ENCODE measurements at places on chromosomes 2 and 18. TPM values are rescaled to one million over a fixed set of nuclear protein-coding genes. Genes with fewer than 3 reads are reported as not detected.

GRCh38 chr2:47134386-47135090, 20.6 kb downstream of the STPG4 start:
- no peak for DNase-seq

MDH1B gene
- total RNA-seq: 0.55 TPM

- no peaks in the 10 kb centered on the region for H3K36me3 ChIP-seq
- H3K27me3 ChIP-seq: no peaks in the 10 kb centered on the region
- DNase-seq: peak; percentile 87
- peak within 1 kb of the TSS; percentile 96 for H3K27ac ChIP-seq
- peaks cover 33% of the 10 kb centered on the region for H3K4me1 ChIP-seq
Measured at GRCh38 chr2:24360050-24360962, at the start of gene ITSN2. TSS of gene ITSN2 (minus strand) at chr2:24360536. CDS start at chr2:24328082, 32,454 bp downstream.

DNA sequence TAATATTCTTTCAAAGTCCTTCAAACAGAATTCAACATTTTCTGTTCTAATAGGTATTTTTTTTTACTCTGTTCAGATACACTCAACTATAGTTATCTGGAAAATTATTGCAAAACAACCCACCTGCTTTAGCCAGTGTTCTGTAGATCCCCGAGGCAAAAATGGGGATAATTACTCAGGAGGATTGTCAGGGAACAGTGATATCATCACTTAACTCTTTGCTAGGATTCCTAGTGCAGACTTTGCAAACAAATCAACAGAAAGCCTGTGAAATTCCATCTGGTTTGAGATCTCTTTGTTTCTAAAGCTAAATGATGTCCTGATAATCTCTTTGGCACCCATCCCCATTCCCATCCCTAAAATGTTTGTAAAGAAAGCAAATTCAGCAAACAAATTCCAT, 413.6 kb upstream of the MEIS1 start:
- no peaks in the 10 kb centered on the region for H3K27me3 ChIP-seq
- H3K36me3 ChIP-seq: no peaks in the 10 kb centered on the region
- DNase-seq: no peak
- H3K27ac ChIP-seq: no peak overlapping the region
- H3K4me1 ChIP-seq: no peaks in the 10 kb centered on the region
- H3K4me3 ChIP-seq: no peak overlapping the region

- no peaks in the 10 kb centered on the region for H3K4me1 ChIP-seq
- no peaks in the 10 kb centered on the region for H3K36me3 ChIP-seq
- no peaks in the 10 kb centered on the region for H3K27me3 ChIP-seq
- no peak overlapping the region for H3K27ac ChIP-seq
- no peak overlapping the region for H3K4me3 ChIP-seq
- DNase-seq: no peak
Measured at GRCh38 chr2:99845296-99845695, 297.1 kb downstream of the AFF3 start.

- H3K4me3 ChIP-seq: no peak overlapping the region
- H3K36me3 ChIP-seq: no peaks in the 10 kb centered on the region
- H3K27me3 ChIP-seq: no peaks in the 10 kb centered on the region
Measured at GRCh38 chr2:230050136-230050535, 18.6 kb downstream of the SLC16A14 start.

- no peak overlapping the region for H3K4me3 ChIP-seq
- no peaks in the 10 kb centered on the region for H3K4me1 ChIP-seq
- no peak for DNase-seq
- H3K36me3 ChIP-seq: no peaks in the 10 kb centered on the region
- H3K27me3 ChIP-seq: no peaks in the 10 kb centered on the region
Measured at GRCh38 chr2:17620841-17621240, 80.3 kb downstream of the VSNL1 start.

- DNase-seq: no peak
- no peak overlapping the region for H3K4me3 ChIP-seq
- no peaks in the 10 kb centered on the region for H3K36me3 ChIP-seq
- no peak overlapping the region for H3K27ac ChIP-seq
- no peaks in the 10 kb centered on the region for H3K27me3 ChIP-seq
Measured at GRCh38 chr2:122157158-122157557, 401.7 kb downstream of the TSN start.

DNA sequence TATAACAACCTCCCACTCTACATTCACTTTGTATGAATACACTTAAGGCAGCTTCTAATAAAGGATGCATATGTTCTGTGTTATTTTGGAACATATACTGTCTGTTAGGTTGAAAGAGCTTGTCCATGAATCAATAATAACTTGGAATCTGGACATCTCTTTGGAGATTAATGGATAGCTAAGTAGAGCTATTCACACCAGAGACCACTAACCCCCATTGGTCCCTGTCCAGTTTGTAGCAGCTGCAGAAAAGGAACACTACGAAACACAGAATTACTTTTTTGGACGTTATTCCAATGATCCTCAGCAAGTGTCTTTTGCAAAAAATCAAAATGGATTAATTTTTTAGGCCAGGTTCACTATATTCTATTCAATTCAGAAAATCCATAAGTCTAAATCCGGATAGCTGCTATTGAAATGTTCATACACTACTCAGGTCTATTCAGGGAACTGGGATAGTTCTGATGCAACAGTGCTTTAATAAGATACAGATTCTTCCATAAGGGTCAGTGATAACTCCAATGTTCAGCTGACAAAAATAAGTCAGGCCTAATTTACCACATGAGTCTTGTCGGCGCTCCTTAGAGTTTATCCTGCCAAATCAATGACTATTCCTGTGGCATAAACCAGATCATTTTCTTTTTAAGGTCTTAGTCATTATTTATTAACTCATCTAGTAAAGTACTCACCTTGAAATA, 44.2 kb downstream of the NRXN1 start:
- no peaks in the 10 kb centered on the region for H3K36me3 ChIP-seq
- DNase-seq: no peak
- no peak overlapping the region for H3K27ac ChIP-seq
- no peaks in the 10 kb centered on the region for H3K4me1 ChIP-seq
- H3K4me3 ChIP-seq: no peak overlapping the region

DNA sequence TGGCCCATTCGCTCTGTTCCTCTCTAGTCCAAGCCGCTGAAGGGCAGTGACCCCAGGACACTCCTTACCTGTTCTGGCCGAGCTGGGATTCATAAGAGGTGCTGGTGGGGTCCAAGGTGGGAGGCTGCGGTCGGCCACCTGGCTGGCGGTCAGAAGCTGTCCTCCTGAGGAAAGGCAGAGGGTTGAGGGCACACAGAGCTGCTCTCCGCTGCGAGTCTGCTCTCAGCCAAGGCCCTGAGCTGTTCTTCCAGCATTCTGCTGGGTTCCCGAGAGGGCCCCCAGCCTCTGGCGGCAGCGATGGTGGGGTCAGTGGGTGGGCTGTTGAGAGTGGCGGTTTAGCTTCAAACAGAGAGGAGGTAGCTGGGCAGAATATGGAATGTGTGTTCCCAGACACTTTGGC, 3.8 kb downstream of the PCARE start:
- H3K27ac ChIP-seq: no peak overlapping the region
- DNase-seq: no peak
- H3K27me3 ChIP-seq: no peaks in the 10 kb centered on the region
- H3K4me1 ChIP-seq: no peaks in the 10 kb centered on the region

SCN9A gene
- total RNA-seq: 25.9 TPM

CABYR gene
- not detected for total RNA-seq

GRCh38 chr18:47346016-47346415, 94.6 kb upstream of the SKOR2 start:
- H3K4me3 ChIP-seq: no peak overlapping the region
- no peaks in the 10 kb centered on the region for H3K36me3 ChIP-seq
- no peak for DNase-seq
- no peaks in the 10 kb centered on the region for H3K4me1 ChIP-seq
- no peak overlapping the region for H3K27ac ChIP-seq

- no peaks in the 10 kb centered on the region for H3K4me1 ChIP-seq
- H3K4me3 ChIP-seq: no peak overlapping the region
- H3K27me3 ChIP-seq: no peaks in the 10 kb centered on the region
- no peak overlapping the region for H3K27ac ChIP-seq
- H3K36me3 ChIP-seq: no peaks in the 10 kb centered on the region
Measured at GRCh38 chr18:62865498-62865897, 150.2 kb downstream of the PHLPP1 start.

- H3K27ac ChIP-seq: no peak overlapping the region
- no peaks in the 10 kb centered on the region for H3K36me3 ChIP-seq
- H3K4me3 ChIP-seq: no peak overlapping the region
- no peaks in the 10 kb centered on the region for H3K4me1 ChIP-seq
- DNase-seq: no peak
Measured at GRCh38 chr2:145268931-145269330, 749.0 kb upstream of the ZEB2 start.

GYPC gene
- total RNA-seq: 28.1 TPM

CD8B2 gene
- total RNA-seq: not detected

DNA sequence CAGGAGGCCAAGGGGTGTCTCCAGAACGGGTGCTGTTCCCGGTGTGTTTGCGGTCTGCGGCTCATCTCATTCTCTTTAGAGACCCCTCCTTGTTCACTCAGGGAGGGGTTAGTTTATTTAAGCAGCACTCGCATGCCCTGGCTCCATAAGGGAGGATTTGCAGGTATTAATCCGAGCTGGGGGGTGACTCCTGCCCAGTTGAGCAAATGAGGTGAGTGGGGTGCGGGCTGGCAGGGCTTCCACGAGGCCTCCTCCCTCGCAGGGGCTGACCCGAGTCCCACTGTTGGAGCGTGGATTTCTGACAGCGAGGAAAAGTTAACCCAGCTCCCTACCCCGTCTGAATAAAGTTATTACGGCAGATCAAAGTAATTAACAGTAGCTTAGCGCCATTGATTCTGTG, 371.8 kb upstream of the SALL3 start:
- H3K36me3 ChIP-seq: no peaks in the 10 kb centered on the region
- H3K4me1 ChIP-seq: no peaks in the 10 kb centered on the region
- no peak overlapping the region for H3K4me3 ChIP-seq

- H3K36me3 ChIP-seq: no peaks in the 10 kb centered on the region
- DNase-seq: no peak
- H3K4me3 ChIP-seq: no peak overlapping the region
- peaks cover 23% of the 10 kb centered on the region for H3K4me1 ChIP-seq
- H3K27ac ChIP-seq: no peak overlapping the region
- H3K27me3 ChIP-seq: no peaks in the 10 kb centered on the region
Measured at GRCh38 chr2:68465081-68465916, 1.8 kb downstream of the FBXO48 start.

- H3K4me3 ChIP-seq: no peak overlapping the region
- DNase-seq: no peak
- H3K4me1 ChIP-seq: no peaks in the 10 kb centered on the region
- H3K27me3 ChIP-seq: no peaks in the 10 kb centered on the region
- H3K36me3 ChIP-seq: no peaks in the 10 kb centered on the region
- H3K27ac ChIP-seq: no peak overlapping the region
Measured at GRCh38 chr18:25456334-25457010, 104.5 kb upstream of the ZNF521 start.

DNA sequence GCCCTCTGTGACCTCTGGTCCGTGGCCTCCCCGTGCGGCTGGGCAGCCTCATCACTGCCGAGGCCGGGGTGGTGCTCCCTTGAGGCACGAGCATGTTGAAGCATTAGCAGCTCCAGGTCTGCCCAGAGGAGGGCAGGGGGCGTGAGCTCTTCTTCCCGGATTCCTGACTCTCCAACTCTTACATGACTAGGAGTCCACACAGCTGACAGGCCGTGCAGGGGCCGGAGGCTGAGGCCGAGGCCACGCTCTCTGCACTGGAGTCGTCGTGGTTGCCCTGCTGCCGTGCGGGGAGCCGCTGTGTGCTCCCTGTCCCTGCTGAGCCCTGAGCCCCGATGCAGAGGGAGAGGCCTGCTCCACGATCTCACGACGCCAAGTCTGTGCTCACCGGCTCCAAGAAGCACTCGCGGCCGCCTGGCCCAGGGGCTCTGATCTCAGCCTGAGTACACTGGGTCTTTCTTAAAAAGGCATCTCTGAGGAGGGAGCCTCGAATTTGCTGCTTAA, 19.4 kb upstream of the KCNG2 start:
- no peaks in the 10 kb centered on the region for H3K27me3 ChIP-seq
- no peaks in the 10 kb centered on the region for H3K4me1 ChIP-seq
- H3K36me3 ChIP-seq: no peaks in the 10 kb centered on the region
- no peak overlapping the region for H3K27ac ChIP-seq
- DNase-seq: peak; percentile 4

- no peak overlapping the region for H3K27ac ChIP-seq
- H3K4me3 ChIP-seq: no peak overlapping the region
- no peaks in the 10 kb centered on the region for H3K27me3 ChIP-seq
- H3K4me1 ChIP-seq: no peaks in the 10 kb centered on the region
- DNase-seq: no peak
Measured at GRCh38 chr2:136408795-136409194, 290.8 kb upstream of the CXCR4 start.

- DNase-seq: no peak
- H3K27ac ChIP-seq: no peak overlapping the region
- no peaks in the 10 kb centered on the region for H3K27me3 ChIP-seq
- H3K36me3 ChIP-seq: no peaks in the 10 kb centered on the region
- no peaks in the 10 kb centered on the region for H3K4me1 ChIP-seq
Measured at GRCh38 chr2:54008439-54008838, 37.6 kb upstream of the PSME4 start.

DNA sequence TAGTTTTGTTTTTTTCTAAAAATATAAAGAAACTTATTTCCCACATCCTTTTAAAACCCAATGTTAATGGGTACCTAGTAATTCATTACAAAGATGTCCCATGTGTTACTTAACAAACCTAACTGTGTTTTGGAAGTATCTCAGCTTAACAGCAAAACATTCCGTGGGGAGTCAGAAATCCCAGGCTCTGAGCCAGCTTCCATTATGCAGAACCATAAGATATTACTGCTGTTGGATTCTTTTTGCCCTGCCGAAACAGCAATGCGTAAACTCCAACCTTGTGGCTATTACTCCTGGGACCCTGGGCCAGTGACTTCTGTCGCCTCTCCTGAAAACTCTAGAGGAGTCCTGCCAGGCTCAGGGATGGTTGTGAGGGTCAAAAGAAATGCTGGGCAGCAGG, 174.1 kb downstream of the UXS1 start:
- H3K4me1 ChIP-seq: no peaks in the 10 kb centered on the region
- no peaks in the 10 kb centered on the region for H3K27me3 ChIP-seq
- no peak overlapping the region for H3K4me3 ChIP-seq
- DNase-seq: no peak
- peak overlapping the region; percentile 10 for H3K27ac ChIP-seq
